ENCODE measurements at places on chromosomes 12 and 14. TPM values are rescaled to one million over a fixed set of nuclear protein-coding genes. Genes with fewer than 3 reads are reported as not detected.

- H3K36me3 ChIP-seq, result peaks cover 4% of the 10 kb centered on the region
- H3K4me3 ChIP-seq, result peak overlapping the region; percentile 36
- no peak for DNase-seq
- H3K27me3 ChIP-seq, result no peaks in the 10 kb centered on the region
Observed at GRCh38 chr12:50824914-50825313, 17.8 kb upstream of the TMPRSS12 start.

GRCh38 chr14:52860910-52861309 lies 69.5 kb upstream of the GNPNAT1 start:
- no peaks in the 10 kb centered on the region for H3K27me3 ChIP-seq
- H3K36me3 ChIP-seq, result peaks cover 81% of the 10 kb centered on the region
- DNase-seq, result no peak
- H3K27ac ChIP-seq, result no peak overlapping the region

DNA sequence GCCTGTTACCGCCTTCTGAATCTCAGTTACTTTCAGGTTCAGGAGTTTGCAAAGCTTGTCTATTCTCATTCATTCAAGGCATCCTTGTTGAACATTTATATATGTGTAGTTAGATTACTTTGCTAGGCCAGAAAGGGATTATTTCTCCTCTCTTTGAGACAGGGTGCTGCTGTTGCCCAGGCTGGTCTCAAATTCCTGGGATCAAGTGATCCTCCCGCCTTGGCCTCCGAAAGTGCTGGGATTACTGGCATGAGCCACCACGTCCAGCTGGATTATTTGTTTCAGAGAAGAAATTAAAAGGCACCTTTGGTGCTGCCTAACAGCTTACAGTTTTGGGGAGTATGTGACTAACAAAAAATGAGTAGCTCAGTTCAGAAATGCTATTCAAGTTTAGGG lies 772 bp downstream of the CHURC1 start:
- peak overlapping the region; percentile 93 for H3K27ac ChIP-seq
- H3K36me3 ChIP-seq, result no peaks in the 10 kb centered on the region
- peak overlapping the region; percentile 93 for H3K4me3 ChIP-seq

GRCh38 chr14:64110802-64111201 lies 183.4 kb downstream of the ESR2 start:
- H3K27me3 ChIP-seq, result no peaks in the 10 kb centered on the region
- H3K4me3 ChIP-seq, result no peak overlapping the region
- no peaks in the 10 kb centered on the region for H3K4me1 ChIP-seq

GRCh38 chr14:31084385-31084784 lies 58.2 kb upstream of the STRN3 start:
- H3K27ac ChIP-seq, result no peak overlapping the region
- DNase-seq, result no peak
- H3K4me3 ChIP-seq, result no peak overlapping the region
- H3K4me1 ChIP-seq, result no peaks in the 10 kb centered on the region

- H3K27ac ChIP-seq, result no peak overlapping the region
- H3K4me1 ChIP-seq, result no peaks in the 10 kb centered on the region
- no peak overlapping the region for H3K4me3 ChIP-seq
Observed at GRCh38 chr12:114355389-114356088, 50.4 kb downstream of the TBX5 start.

- H3K27ac ChIP-seq, result no peak overlapping the region
- no peaks in the 10 kb centered on the region for H3K27me3 ChIP-seq
- H3K36me3 ChIP-seq, result no peaks in the 10 kb centered on the region
- no peak for DNase-seq
- H3K4me1 ChIP-seq, result no peaks in the 10 kb centered on the region
Observed at GRCh38 chr14:95959317-95959716, 79.8 kb upstream of the C14orf132 start.

DNA sequence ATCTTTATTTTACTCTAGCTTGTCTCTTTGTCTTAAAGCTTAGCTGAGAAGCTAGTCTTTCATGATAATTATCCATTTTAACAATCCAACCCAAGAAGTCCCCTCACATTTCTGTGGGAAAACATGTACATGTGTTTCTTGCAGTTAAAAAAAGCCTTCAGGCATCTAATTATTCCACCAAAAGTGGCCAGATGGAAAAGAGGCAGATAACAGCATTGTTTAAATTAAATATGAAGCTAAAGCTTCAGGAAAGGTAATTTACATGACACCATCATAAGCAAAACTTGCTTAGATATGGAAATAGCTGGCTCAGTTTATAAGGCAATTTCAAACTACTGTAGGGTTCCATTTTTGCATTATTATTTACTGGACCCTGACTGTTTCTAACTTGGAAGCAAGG lies 175.4 kb downstream of the UNC79 start:
- H3K4me3 ChIP-seq, result no peak overlapping the region
- H3K4me1 ChIP-seq, result no peaks in the 10 kb centered on the region
- no peak for DNase-seq
- no peaks in the 10 kb centered on the region for H3K36me3 ChIP-seq
- no peak overlapping the region for H3K27ac ChIP-seq

GRCh38 chr12:91250273-91250665 lies 67.7 kb upstream of the DCN start:
- no peaks in the 10 kb centered on the region for H3K36me3 ChIP-seq
- H3K27me3 ChIP-seq, result no peaks in the 10 kb centered on the region
- peaks cover 9% of the 10 kb centered on the region for H3K4me1 ChIP-seq
- DNase-seq, result no peak
- no peak overlapping the region for H3K4me3 ChIP-seq

DNA sequence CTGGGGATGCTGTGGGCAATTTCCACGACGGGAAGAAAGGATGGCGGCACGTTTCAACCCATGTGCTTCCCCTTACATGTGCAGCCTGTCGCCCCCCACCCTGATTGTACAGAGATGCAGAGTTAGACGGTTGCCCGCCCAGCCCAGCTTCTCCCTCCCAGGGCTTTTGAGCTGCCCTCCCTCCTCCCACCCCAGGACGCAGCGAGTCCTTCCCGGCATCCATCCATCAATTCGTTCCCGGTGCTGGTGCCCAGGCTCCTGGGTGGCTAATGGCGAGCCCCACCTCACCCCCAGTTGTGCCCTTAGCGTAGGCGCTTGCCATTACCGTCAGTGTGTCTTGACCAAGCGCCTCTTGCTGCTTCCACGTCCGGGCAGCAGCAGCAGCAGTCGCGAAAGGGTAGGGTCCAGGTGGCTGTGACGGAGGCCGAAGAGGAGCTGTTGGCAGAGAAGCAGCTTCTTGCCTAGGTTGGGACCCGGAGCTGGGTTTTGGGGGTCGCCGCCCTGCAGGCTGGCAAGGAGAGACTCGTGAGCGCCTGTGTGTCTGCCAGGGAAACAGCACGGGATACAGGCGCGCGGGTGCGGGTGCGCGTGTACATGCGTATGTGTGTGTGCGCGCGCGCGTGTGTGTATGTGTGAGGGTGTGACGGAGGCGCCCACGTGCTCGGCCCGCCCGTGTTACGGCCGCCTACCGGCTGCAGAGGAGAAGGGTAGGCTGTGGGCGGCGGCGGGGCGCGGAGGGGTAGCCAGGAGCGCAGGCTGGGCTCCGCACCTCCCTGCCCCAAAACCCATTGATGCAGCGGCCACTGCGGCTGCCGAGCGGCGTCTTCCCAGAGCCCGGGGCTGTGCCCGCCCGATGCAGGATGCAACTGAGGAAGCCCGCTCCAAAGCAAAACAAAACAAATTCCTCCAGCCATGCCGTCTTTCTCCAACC lies at the start of gene SLC6A15:
Gene SLC6A15, minus strand, starts transcription at position 602 of the 931 bp plus-strand sequence. CDS start 20,679 bp downstream, outside the sequence.
- no peaks in the 10 kb centered on the region for H3K36me3 ChIP-seq
- peaks cover 21% of the 10 kb centered on the region for H3K27me3 ChIP-seq
- peaks cover 15% of the 10 kb centered on the region for H3K4me1 ChIP-seq

DNA sequence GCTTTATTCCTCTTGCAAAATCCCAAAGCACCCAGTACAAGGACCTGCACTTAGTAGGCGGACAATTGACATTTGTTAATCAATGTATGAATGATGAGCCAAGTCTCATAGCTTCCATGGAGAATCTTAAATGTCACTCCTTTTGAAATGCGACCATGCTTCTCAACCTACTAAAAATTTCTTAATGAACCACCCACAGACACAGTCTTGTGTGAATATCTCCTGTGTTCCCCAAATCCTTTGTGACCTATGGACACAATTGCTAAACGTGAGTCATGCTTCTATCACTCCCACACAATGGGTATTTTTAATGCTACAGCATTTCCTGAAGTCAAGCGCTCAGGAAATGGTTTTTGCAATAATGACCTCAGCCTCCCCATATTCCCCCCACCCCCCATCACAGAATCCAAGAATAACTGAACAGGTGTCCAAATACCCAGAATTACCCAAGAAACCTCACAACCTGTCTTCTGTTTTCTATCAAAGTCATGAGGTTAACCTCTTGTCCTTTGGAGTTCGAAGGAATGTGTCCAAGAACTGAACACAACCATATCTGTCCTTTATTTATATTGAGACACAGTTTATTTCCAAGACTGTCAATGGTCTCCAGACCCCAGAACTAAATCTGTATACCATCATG lies 163.6 kb upstream of the PLEKHG7 start:
- H3K4me1 ChIP-seq, result peaks cover 12% of the 10 kb centered on the region
- DNase-seq, result peak; percentile 83
- H3K4me3 ChIP-seq, result no peak overlapping the region
- no peaks in the 10 kb centered on the region for H3K36me3 ChIP-seq
- H3K27ac ChIP-seq, result no peak overlapping the region

DNA sequence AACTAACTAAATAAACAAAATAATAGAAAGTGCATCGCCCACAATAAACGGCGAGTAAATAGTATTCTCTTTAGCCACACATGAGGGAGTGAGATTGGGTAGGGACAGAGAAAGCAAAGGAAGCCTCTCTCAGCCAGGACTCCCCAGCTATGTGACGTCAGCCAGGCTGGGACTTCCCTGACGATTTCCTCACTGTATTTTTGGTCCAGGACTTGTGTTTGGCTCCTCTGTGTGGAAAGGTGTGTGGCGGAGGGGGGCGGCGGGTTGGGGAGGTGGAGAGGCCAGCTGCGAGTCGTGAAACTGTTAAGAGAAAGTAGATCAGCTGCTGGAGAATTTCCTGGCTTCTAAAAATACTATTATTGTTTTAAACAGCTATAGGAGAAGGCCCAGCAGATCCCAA lies 1124.6 kb downstream of the AACS start:
- DNase-seq, result peak; percentile 27
- no peaks in the 10 kb centered on the region for H3K27me3 ChIP-seq
- no peak overlapping the region for H3K27ac ChIP-seq
- no peak overlapping the region for H3K4me3 ChIP-seq

- no peaks in the 10 kb centered on the region for H3K36me3 ChIP-seq
- peaks cover 50% of the 10 kb centered on the region for H3K4me1 ChIP-seq
- no peak overlapping the region for H3K4me3 ChIP-seq
- DNase-seq, result no peak
- no peaks in the 10 kb centered on the region for H3K27me3 ChIP-seq
- no peak overlapping the region for H3K27ac ChIP-seq
Observed at GRCh38 chr12:52184813-52185212, 7.0 kb downstream of the KRT80 start.

DNA sequence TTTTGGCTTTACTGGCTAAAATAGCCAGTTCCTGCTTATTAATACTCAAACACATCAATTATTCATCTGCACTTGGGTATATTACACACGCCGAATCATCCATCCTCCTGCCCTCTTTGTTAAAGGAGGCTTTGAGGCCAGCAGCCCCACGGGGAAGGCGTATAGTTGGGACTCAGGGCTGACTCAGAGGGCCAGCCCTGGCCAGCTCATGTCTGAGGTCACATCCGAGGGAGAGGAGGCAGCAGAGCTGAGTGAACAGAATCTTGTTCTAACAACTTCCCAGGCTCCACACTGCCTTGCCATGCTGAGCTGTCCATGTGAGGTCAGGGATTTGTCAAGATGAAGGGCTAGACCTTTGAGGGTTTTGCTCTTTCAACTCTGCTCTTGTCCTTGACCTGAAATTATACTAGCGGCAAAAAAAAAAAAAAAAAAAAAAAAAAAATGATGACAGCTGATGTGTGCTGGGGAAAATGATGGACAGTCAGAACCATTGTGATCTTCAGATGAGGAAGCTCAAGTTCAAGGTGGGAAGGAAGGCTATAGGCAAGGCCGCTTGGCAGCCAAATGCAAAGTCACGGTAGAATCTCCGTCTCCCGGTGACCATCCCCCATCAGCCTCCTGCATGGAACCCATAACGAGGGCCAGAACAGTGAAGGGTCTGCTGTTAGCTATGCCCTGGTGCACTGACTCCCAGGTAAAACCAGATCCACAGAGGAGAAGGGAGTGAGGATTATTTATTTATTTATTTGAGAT lies 12.5 kb upstream of the MARK3 start:
- DNase-seq, result peak; percentile 97
- H3K4me1 ChIP-seq, result peaks cover 9% of the 10 kb centered on the region
- H3K27ac ChIP-seq, result peak overlapping the region; percentile 82

GRCh38 chr12:54358191-54358944 lies 5.9 kb downstream of the GPR84 start:
- DNase-seq, result peak; percentile 85
- no peaks in the 10 kb centered on the region for H3K27me3 ChIP-seq
- peaks cover 28% of the 10 kb centered on the region for H3K4me1 ChIP-seq
- peak overlapping the region; percentile 88 for H3K4me3 ChIP-seq
- peak overlapping the region; percentile 97 for H3K27ac ChIP-seq
- no peaks in the 10 kb centered on the region for H3K36me3 ChIP-seq

- DNase-seq, result no peak
- H3K27me3 ChIP-seq, result no peaks in the 10 kb centered on the region
- no peak overlapping the region for H3K4me3 ChIP-seq
- H3K36me3 ChIP-seq, result no peaks in the 10 kb centered on the region
Observed at GRCh38 chr12:131432532-131433260, 278.2 kb upstream of the SFSWAP start.

- no peaks in the 10 kb centered on the region for H3K4me1 ChIP-seq
- H3K36me3 ChIP-seq, result no peaks in the 10 kb centered on the region
- H3K4me3 ChIP-seq, result no peak overlapping the region
- DNase-seq, result no peak
- H3K27ac ChIP-seq, result no peak overlapping the region
Observed at GRCh38 chr14:106346534-106347290, 820.3 kb downstream of the TMEM121 start.

DNA sequence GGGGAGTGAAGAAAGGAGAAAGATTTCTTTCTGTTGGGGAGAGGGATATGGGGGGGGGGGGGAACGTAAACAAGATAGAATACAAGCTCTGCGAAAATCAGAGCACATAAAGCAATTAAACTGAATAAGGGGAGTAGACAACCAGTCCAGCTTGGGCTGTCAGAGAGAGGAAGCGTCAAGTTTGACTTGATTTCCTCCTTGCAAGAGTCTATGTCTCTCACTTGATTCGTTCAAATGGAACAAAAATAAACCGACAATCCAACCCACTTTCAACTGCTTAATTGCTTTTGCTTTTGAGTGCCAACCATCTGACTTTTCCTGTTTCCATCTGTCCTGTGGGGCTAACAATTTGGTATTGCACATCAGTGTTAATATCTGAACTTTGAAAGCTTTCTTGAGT lies 942 bp downstream of the SYT1 start:
- H3K36me3 ChIP-seq, result no peaks in the 10 kb centered on the region
- no peak overlapping the region for H3K4me3 ChIP-seq
- peaks cover 9% of the 10 kb centered on the region for H3K4me1 ChIP-seq
- DNase-seq, result peak; percentile 22

DNA sequence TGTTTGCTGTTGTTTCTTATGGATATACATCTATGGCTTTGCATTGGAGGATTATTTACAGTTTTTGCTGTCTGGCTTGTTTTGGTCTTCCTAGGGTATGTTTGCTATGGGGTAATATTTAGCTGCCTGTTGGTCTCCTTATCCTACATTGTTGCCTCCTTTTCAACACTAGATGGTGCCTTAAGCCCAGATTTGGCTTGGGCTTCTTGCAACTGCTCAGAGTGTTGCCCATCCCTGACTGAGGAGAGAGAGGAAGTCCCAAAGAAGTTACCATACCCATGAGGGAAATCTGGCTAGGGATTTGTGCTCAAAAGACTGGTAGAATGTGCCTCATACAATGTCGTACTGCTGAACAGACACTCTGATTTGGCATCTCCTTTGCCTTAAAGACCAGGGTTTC lies 94.6 kb upstream of the MUCL1 start:
- H3K4me1 ChIP-seq, result no peaks in the 10 kb centered on the region
- no peaks in the 10 kb centered on the region for H3K27me3 ChIP-seq
- H3K4me3 ChIP-seq, result no peak overlapping the region
- DNase-seq, result peak; percentile 52
- H3K36me3 ChIP-seq, result no peaks in the 10 kb centered on the region

The RACGAP1 gene
- 16.5 TPM for total RNA-seq

The PRH1 gene
- total RNA-seq, result 31.2 TPM
